ENCODE measurements at places on chromosomes 16 and 17.

DNA sequence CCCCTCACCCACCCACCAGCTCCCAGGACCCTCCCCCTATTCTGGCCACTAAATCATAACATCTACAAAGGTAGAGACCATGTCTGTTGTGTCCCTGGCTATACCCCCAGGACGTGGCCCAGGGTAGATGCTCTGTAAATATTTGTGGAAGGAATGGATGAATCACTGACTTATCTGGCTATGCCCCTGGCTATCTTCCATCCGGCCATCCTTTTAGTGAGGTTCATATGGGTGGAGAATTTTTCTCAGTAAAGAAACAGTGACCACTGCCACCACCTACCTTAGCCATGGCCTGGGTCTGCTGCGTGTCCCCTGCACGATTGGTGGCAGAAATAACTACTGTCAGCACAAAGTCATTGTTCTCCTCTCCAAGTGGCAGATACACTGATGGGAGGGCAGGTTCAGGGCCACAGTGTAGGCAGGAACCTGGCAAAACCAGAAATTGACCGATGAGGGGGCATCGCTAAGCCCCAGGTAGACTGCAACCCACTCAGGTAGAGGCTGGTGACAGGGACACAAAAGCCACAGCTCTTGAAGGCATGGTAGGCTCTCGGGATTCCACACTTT, 63.1 kb upstream of the BCO1 start:
- no peak for DNase-seq

DNA sequence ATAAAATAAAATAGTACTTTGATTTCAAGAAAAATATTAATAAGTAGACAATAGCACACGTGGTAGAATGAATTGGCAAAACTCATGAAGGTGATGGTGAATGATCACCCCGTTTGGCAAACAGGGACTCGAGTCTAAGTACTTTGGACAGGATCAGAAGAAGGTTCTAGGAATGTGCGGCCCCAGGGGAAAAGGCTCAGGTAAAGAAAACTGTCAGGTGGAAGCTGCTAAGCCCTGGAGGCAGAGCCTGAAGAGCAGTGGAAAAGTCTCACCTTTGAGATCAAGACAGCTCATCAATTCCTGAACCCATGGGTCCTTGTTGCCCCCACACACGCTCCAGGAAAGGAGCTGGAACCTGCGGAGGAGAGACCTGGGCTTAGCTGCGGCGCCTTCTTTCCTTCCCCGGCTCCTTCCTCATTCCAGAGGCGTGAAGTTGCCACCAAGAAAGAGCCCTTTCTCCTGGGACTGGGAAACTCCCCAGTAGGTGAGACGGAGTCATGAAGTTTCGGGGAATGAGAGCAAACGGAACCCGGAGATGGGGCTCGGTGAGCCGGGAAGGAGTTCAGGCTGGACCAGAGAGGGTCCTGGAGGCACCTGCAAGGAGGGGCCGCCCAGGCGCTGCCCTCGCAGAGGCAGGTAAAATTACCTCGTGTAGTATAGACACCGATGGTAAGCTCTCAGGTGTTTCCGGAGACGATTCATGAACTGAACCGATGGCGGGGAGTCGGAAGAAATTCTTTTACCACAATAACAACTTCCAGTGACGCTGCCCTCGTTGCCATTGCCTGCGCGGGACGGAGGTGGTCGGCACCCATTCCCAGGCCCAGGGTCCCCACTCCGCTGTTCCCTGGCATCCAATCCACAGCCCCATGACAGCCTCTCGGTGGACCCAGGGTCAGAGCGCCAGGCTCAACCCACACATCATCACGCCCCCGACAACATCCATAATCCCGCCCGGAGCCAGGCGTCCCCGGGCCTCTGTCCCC, 1.2 kb upstream of the ZMYND15 start:
- no peak for DNase-seq

- DNase-seq, result no peak
These were observed 22.6 kb downstream of the ACSM1 start for GRCh38 chr16:20674684-20675487.

GRCh38 chr17:31564291-31564690, 172.8 kb downstream of the RAB11FIP4 start:
- DNase-seq, result no peak

DNA sequence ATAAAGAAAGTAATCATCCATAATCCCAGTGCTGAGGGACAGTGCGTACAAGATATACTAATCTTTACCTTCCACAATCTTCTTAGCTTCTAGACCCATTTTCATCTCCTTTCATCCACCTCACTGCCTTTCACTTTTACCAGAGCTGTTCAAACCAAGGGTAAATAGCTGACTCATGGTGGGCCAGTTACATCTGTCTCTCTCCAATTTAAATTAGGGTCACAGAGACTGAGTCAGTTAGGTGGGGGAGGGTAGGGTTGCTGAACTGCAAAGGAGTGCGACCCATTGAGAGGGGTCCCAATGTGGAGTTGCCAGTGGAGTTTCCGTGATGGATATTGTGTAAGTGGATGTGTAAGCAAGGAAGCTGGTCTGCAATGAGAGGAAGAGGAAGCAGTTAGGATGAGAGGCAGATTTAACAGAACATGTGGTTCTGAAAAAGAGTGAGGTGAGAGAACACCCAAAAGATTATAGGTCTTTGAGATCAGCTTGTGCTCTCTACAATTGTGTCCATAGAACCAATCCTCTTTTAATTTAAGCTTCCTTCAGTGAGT, 83.5 kb downstream of the GP2 start:
- DNase-seq, result no peak

GRCh38 chr17:61384692-61385576, 14.7 kb upstream of the TBX2 start:
- DNase-seq, result no peak

DNA sequence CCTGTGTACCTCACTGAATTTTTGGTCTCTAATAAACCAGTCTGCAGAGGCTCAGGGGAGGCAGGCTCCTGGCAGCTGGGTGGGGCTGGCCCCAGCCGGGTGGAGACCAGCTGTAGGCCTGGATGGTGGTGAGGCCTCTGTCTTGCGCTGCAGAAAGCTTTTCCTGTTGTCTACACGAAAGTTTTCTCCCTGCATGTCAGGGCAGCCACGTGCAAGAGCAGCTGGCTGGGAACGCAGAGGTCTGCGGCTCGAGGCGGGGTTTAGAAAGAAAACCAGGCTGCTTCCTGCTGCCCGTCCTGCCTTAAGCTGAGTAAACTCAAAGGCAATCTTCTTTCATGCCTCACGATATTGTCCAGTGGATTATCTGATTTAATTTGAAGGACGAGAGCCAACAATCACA, 2.4 kb downstream of the SERPINF1 start:
- peak; percentile 50 for DNase-seq

DNA sequence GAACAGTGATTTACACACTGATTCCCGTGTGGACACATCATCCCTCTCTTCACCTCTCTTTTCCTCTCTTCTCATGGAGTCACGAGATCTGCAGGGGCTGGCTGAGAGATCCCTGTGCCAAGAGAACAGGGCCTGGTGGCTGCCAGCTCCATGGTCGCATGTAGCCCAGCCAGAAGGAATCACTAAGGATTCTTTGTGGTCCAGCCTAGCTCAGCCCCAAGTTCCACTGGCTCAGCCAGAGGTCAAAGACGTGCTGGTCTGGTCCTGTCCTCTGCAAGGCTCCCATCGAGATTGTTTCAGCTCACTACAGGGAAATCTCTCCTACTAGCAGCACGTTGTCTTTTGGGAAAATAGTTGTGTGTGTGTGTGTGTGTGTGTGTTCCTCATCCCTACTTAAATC, 66.4 kb downstream of the NDEL1 start:
- DNase-seq, result no peak

DNA sequence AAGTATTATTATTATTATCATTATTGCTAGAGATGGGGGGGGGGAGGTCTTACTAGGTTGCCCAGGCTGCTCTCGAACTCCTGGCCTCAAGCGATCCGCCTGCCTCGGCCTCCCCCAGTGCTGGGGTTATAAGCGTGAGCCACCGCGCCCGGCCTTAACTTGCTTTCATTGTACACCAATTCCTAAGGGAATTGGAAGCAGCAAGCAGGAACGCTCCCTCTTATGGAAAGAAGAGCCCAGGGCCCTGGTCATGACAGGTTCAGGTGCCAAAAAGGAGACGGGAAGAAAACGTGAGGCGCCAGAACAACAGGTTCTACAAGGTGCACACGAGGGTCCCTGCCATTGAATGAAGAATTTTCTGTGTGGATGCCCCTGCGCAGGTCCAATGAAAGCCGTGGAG, 540 bp upstream of the RPL38 start:
- no peak for DNase-seq

- no peak for DNase-seq
These were observed 36.8 kb downstream of the HELZ start for GRCh38 chr17:67208232-67208631.

DNA sequence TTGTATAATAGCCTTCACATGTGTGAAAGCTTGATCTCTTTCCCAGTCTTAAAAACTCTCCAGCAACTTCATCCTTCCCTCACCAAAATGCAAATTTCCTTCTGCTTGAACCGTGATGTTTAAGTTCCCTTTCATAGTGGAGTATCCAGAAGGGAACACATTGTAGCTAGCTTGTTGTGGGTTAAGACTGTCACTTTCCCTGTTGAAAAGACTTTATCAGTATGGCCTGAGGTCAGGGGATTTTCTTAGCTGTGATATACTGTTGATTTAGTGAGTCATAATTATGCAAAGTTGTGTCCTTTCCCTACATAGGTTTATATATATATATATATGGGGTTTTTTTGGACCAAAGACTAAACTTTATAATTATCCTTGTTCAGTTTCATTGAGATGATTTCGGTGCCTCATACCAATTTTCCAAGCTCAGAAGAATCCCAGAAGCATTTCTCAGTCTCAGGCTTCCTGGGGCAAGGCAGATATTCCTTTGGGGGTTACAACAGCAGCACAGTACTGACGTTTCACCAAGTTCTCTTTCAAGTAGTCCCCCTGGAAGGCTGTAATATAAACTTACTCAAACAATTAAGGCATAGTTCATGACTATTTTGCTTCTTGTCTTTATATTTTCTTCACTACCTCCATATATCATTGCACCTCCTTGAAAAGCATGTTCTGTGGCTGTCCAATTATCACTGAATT, 35.7 kb downstream of the ESRP2 start:
- DNase-seq, result no peak

- no peak for DNase-seq
These were observed 189.2 kb downstream of the SEC14L1 start for GRCh38 chr17:77329741-77330531.

GRCh38 chr17:33164169-33164881, 128.8 kb downstream of the ASIC2 start:
- DNase-seq, result no peak

Measured in naive thymus-derived CD8-positive, alpha-beta T cell (primary cell).